ENCODE measurements at places on chromosomes 11 and 22.

GRCh38 chr11:112352907-112353306, 92.2 kb upstream of the PLET1 start:
- no peak for DNase-seq

GRCh38 chr11:15695096-15695721, 580.5 kb downstream of the INSC start:
- DNase-seq = no peak

GRCh38 chr11:117906126-117906525, 23.1 kb downstream of the TMPRSS13 start:
- DNase-seq = no peak

- no peak for DNase-seq
Measured at GRCh38 chr22:44365191-44365590, 52.4 kb upstream of the SHISAL1 start.

GRCh38 chr11:120305286-120305685, 19.8 kb upstream of the TLCD5 start:
- DNase-seq = no peak

GRCh38 chr22:46574993-46575910, 37.8 kb upstream of the CELSR1 start:
- no peak for DNase-seq

GRCh38 chr22:20985720-20986119, 3.6 kb downstream of the LZTR1 start:
- no peak for DNase-seq

Data from NCI-H1048 (cell line).